B cell (primary cell): ENCODE measurements at places on chromosomes 1 and 21. TPM values are rescaled to one million over a fixed set of nuclear protein-coding genes. Genes with fewer than 3 reads are reported as not detected.

DNA sequence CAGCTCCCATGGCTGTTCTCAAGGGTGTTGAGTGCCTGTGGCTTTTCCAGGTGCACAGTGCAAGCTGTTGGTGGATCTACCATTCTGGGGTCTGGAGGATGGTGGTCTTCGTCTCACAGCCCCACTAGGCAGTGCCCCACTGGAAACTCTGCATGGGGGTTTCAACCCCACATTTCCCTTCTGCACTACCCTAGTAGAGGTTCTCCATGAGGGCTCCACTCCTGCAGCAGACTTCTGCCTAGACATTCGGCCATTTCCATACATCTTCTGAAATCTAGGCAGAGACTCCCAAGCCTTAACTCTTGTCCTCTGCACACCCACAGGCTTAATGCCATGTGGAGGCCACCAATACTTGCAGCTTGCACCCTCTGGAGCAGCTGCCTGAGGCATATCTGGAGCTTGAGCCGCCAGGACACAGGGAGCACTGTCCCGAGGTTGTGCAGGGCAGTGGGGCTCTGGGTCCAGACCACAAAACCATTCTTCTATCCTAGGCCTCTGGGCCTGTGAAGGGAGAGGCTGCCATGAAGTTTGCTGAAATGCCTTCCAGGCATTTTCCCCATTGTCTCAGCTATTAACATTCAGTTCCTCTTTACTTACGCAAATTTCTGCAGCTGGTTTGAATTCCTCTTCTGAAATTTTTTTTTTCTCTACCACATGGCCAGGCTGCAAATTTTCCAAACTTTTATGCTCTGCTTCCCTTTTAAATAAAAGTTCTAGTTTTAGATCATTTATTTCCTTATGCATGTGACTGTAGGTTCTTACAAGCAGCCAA, 8.8 kb upstream of the CAPN8 start:
- no peak for DNase-seq

- DNase-seq = no peak
These were observed 228.0 kb downstream of the TOMM20 start for GRCh38 chr1:234900595-234900994.

The MX1 gene
- 56.3 and 57.6 TPM in 2 replicates for polyA plus RNA-seq

DNA sequence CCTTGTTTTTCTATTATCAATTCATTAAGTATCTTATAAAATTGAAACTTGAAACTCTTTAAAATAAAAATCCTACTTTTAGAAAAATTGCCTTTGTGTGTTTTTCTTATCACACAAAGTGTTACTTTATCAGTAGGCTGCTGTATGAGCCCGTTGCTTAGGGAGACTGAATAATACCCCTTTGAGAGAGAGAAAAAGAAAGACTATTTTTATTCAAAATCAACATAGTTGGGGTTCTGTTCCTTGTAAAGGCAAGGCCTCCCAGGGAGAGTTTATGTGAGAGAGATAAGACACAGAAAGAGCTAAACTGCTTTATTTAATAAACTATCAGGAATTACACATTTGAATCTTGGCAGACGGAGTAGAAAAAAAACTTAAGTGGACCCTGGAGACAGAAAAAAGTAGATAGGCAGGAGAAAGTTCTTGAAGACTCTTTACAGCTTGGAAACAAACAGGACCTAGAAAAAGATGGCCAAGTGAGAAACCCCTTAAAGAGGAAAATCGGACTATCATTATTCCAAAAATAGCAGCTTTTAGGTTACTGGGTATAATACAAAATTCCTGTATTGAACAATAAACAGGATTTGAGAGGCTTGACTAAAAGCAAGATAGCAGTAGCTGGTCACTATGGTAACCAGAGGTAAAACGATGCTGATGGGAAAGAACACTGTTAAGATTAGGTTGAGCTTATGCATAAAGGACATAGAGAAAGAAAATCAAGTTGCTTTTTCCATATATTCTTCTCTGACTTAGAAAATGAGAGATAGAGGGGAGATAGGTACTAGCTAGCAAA, 170.9 kb downstream of the LRRC7 start:
- no peak for DNase-seq

DNA sequence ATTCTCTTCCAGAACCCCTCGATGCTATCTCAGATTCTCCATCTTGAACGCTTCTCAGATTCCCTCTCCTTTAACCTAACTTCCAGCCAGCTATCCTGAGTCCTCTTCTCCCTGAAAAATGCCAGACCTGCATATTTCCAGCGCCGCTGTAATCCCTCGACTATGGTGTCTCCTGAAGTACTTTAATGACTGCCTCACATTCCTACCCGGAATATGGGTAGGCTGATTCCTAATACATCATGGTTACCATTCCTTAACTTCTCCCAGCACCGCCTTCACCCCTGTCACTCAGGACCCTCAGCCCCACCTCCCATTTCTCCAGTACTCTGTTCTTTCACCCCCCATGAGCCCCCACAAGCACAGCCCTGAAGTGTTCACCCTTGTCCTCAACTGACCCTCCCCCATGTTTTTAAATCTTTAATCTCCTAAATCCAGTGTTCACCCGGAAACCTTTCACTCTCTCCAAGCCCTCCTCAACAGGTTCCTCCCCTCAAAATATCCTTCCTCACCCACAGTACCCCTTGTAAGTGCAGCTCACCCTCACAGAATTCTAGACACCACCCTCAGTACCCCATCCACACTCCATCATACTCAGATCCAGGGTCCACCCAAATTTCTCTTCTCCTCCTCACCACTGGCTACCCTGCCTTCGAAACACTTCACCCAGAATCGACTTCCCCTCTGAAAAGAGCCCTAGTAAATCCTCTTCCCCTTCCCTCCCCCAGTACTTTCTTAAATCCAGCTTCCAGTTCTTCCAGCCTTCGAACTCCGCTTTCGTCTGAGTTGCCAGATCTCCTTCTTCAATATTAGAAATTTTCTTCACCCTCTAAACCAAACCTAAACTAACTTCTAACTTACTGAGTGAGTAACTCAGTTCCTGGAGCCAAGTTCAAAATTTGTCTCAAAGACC, 922 bp downstream of the CPT2 start:
- no peak for DNase-seq

GRCh38 chr1:159077120-159077961, 775 bp upstream of the AIM2 start:
- DNase-seq = peak; percentile 83

- no peak for DNase-seq
These were observed 932.8 kb downstream of the TTLL7 start for GRCh38 chr1:83065952-83066727.

GRCh38 chr1:231163830-231164427, 2.1 kb downstream of the TRIM67 start:
- no peak for DNase-seq

DNA sequence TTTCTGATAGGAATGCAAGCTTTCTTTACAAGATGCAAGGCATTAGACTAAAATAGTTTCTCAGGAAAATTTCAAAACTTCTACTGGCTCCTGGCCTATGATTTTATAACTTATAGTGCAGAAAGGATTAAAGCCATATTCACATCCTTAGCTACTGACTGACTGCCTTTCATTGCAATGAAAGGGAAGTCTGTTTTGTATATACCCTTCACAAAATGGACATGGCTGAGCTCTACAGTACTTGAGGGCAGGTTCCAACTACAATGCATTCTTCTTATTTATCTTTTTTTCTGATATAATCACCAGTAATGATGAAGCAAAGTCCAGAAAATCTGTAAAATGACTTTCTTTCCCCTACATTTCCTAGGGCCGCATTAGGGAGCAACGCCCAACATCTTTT, 100.5 kb upstream of the ESRRG start:
- DNase-seq = no peak

DNA sequence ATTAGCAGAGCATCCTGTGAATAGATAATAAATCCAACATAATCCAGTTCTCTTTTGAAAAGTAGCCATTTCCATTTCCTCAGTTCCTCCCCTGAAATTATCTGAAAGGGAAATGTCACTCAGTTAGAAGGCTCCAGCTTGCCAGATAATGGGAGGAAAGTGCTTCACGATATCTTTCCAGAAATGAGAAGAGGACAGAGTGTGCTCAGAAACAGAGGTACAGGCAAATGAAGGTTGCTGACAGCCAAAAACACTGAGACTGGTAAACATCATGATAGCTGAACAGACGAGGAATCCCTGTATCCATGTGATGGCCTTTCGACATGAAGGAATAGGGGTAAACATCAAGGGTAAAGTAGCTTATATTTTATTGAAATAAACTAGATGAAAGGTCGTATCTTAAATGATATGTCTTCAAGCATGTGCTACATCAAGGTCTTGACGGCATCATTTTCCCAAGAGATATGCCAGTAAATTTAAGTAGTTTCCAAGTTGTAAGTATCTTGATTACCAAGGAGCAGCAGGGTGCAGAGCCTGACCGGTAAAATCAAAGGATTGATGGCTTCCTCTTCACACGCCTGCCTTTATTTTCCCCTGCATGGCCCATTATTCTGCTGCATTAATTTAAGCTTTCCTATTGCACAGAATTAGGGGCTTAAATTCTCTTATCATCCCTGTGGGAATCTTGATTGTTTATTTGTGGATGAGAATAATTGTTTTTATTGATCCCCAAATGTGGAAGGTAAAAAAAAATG, 244.3 kb upstream of the ST6GALNAC5 start:
- no peak for DNase-seq
